Activated naive CD8-positive, alpha-beta T cell treated with anti-CD3 and anti-CD28 coated beads, Interleukin-2, amount 50 U/mL, for 24 hours (primary cell): ENCODE measurements at places on chromosomes 11 and 22.

DNA sequence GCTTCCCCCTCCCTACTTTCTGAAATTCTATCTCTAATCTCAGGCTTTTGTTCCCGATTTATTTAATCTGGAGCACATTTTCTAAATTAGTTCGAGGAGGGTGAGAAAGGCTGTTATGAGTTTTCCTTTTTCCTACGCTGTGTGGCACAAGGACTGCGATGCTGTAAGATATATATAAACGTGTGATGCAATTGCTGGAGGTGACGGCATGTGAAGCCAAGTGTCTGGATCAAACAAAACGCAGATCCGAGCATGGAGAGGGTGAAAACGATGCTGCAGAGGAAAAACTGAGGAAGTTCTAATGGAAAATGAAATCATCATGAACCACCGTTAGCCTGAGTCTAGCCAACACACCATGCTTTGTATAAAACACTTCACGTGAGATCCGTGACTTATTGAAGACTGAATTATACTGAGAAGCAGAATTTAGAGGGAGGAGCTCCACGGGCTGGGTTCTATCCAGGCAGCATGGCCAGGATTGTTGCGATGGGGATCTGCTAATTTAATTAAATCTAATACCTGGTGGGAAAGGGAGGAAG is 4.4 kb downstream of the PKNOX2 start:
- DNase-seq, result no peak

GRCh38 chr11:76253416-76253815 is 47.1 kb upstream of the WNT11 start:
- no peak for DNase-seq

GRCh38 chr11:45936511-45937054 is 14.1 kb downstream of the LARGE2 start:
- DNase-seq, result no peak

DNA sequence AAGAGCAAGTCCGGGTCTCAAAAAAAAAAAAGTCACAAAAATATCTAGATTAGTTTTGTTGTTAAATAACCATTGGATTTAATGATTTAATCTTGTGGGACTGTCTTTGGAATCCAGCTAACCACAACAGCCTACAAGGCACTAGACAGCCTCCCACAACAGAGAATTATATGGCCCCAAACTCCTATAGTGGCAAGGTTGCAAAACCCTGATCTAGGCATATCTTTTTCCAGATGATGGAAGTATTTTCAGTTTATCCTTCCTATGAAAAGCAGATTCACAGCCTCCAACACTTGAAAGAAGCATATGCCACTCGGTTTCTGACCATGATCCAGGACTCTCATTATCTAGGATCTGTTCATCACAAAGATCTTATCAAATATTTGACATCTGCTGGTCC is 5.4 kb upstream of the C11orf87 start:
- no peak for DNase-seq

- DNase-seq, result peak; percentile 83
Observed at GRCh38 chr11:128318856-128319474, 268.4 kb downstream of the ETS1 start.

DNA sequence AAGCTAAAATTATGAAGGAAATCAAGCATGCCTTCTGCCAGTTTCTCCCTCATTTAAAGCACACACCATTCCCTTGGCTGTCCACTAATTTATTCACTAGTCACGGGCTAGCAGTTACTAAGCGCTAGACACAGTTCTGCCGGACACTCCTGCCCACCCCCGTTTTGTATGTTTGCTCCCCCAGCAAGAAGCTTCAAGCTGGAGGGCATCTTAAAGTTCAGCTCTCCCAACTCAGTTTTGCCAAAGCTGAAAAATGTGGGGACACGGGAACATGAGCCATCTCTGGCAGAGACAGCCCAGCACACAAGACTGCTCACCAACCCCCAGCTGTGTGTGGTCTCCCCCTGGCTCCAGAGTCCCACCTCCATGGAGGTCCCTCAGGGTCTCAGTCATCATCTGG is 263.6 kb downstream of the BRD1 start:
- DNase-seq, result no peak

DNA sequence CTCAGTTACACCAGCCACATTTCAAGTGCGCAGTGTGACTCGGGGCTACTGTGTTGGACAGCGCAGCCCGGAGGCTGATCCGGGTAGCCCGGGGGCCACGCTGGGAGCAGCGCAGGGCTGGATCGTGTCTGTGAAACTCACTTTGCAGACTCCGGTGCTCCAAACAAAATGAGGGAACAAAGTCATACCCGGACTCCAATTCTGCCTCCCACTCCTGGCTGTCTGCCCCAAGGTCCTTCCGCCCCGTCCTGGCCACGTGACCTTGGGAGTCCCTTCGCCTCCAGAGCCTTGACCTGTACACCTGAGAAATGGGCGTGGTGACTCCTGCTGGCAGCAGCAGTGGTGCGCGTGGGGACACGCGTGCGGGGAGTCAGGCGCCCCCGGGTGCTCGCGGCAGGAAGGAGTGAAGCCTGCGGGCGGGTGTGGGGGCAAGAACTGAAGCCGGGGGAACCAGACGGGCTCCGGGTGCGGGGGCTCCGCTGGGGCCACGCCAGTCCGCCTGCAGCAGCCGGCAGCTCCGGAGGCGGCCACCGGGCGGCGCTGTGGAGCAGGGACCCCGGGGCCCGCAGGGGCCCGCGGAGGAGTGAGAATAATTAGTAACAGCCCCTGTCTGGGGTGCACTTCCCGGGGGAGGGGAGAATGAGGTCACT is 42.4 kb downstream of the KCNJ4 start:
- DNase-seq, result peak; percentile 65

- peak; percentile 41 for DNase-seq
Observed at GRCh38 chr11:1853376-1854131, 670 bp downstream of the LSP1 start.

GRCh38 chr22:29427176-29427760 is 11.1 kb upstream of the RFPL1 start:
- no peak for DNase-seq

- DNase-seq, result no peak
Observed at GRCh38 chr11:2770096-2770751, 70.4 kb upstream of the KCNQ1OT1 start.

DNA sequence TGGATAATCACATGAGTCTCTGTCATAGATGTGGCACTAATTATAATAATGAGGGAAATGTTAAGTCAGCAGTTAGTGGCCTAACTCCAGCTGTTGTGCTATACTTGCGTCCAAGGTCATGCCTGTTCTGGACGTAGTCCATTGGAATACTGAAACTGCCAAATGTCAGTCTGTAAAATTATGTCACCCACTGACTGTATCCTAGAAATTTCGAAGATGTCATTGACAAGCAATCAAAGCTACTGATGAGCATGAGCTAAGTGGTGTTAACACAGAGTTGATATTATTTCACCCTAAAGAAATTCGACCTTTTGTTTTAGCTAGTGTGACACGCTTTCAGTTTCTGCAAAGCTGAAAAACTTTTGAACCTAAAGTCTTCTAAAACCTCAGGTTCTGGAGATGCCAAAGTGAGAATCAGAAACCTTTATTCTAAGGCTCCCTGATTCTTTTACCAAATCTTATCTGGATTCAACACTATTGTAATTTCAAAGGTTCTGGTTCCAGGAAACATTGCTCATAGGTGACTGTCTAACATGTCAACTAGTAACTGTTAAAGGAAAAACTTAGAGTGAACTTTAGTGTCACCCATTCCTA is 14.9 kb upstream of the ME3 start:
- DNase-seq, result no peak

GRCh38 chr11:33064866-33065265 is 25.5 kb downstream of the TCP11L1 start:
- DNase-seq, result no peak

- no peak for DNase-seq
Observed at GRCh38 chr11:68509066-68509465, 48.5 kb downstream of the PPP6R3 start.

- DNase-seq, result peak; percentile 43
Observed at GRCh38 chr11:44955015-44955738, 4.5 kb upstream of the TP53I11 start.

- no peak for DNase-seq
Observed at GRCh38 chr11:108635106-108635505, 29.8 kb upstream of the DDX10 start.

DNA sequence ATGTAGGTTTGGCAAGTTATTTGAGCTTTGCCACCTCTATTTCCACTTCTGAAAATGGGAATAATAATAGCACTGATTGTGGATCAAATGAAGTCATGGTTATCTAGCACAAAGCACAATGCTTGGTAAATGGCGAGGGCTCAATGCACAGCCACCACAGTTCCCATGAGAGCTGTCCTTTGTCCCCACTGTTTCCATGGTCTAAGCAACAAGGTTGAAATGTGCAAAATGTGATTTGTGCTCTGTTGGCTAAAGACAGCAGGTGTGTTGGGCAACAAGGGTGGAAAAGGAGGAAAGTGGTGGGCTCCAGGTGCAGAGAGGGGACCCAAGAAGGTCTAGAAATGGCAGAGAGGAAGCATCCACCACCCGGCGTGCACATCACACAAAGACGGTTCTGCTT is 200.5 kb downstream of the TRIM29 start:
- DNase-seq, result no peak

DNA sequence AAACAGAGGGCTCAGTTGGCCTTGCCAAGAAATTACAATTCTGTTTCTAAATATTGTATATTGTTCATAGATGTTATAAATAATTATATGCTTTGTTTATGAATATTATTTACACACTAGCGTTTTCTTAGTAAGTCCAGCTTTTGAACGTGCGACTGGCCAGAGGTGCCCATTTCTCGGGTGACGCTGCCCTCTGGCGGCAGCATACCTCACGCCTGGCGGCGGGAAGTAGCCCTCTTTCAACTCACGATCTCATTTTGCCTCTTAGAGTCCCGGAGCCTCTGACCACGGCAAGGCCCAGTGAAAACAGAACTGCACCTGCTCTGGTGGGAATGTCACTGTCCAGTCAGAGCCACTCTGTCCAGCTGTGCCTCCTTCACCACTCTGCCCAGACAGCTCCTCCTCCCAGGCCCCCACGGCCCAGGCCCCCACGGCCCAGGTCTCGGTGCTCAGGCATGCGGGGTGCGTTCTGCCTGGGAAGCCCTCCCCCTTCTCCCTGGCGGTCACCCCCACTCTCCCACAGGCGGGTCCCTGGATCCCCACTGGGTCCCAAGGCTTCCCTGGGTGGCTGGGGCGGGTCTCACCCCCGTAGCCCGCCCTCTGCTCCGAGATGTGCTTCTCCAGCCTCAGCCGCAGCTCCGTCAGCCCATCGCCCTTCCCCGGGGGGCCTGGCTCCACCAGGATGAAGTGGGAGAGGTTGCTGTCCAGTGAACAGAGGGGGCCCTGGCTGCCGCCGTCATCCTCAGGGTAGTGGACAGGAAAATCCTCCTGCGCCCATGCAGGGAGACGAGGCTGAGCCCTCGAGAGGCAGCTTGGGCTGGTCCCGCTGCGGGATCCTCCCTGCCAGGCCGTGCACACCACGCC is 19.3 kb downstream of the TSSC4 start:
- DNase-seq, result peak; percentile 79

- DNase-seq, result no peak
Observed at GRCh38 chr11:118497831-118498230, 29.4 kb upstream of the TTC36 start.
